ENCODE measurements at places on chromosomes 2 and 18. TPM values are rescaled to one million over a fixed set of nuclear protein-coding genes. Genes with fewer than 3 reads are reported as not detected.

GRCh38 chr18:48956356-48956755, 5.6 kb upstream of the SMAD7 start:
- peak overlapping the region; percentile 96 for H3K27ac ChIP-seq
- no peaks in the 10 kb centered on the region for H3K27me3 ChIP-seq
- DNase-seq: no peak
- no peaks in the 10 kb centered on the region for H3K36me3 ChIP-seq
- peaks cover 36% of the 10 kb centered on the region for H3K4me1 ChIP-seq
- H3K4me3 ChIP-seq: no peak overlapping the region

The SOX11 gene
- total RNA-seq: 2.8 TPM

DNA sequence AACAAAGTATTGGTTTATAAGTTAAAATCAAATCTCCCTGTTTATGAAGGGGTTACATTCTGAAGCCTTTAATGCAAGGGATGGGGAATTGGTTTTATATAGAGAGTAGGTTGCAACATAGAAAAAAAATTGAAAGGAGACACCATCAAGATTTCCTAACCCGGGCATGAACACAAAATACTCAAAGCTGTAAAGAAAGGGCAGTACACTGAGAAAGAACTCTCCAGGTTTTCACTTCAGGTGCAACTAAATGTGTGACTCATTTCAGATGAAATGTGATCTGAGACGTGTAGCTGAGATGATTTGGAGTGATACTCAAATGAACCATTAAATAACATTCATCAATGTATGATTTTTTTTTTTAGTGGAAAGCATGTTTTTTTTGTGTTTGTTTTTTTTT, 43.6 kb downstream of the SANBR start:
- no peak overlapping the region for H3K27ac ChIP-seq
- no peak for DNase-seq
- H3K27me3 ChIP-seq: no peaks in the 10 kb centered on the region
- H3K36me3 ChIP-seq: no peaks in the 10 kb centered on the region

DNA sequence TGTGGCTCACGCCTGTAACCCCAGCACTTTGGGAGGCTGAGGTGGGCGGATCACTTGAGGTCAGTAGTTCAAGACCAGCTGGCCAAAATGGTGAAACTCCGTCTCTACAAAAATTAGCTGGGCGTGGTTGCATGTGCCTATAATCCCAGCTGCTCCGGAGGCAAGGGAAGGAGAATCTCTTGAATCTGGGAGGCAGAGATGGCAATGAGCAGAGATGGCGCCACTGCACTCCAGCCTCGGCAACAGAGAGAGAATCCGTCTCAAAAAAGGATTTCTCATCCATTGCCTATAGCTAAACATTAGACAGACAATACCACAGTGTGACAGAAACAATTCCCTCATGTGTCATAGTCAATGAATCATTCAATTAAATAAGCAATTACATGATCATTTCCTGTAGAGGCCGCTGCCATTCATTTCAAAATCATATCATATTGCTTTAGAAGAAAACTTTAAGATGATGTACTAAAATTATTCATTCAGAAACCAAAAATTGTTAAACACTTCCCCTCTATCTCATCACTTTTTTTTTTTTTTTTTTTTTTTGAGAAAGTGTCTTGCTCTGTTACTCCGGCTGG, 69.5 kb upstream of the TGIF1 start:
- H3K36me3 ChIP-seq: no peaks in the 10 kb centered on the region
- H3K27ac ChIP-seq: no peak overlapping the region
- H3K4me3 ChIP-seq: no peak overlapping the region

The APOB gene
- 3.6 TPM for total RNA-seq

GRCh38 chr2:114034742-114035141, 144.9 kb downstream of the ACTR3 start:
- no peak overlapping the region for H3K27ac ChIP-seq
- no peak for DNase-seq
- H3K4me3 ChIP-seq: no peak overlapping the region
- H3K4me1 ChIP-seq: no peaks in the 10 kb centered on the region
- no peaks in the 10 kb centered on the region for H3K27me3 ChIP-seq
- H3K36me3 ChIP-seq: no peaks in the 10 kb centered on the region

DNA sequence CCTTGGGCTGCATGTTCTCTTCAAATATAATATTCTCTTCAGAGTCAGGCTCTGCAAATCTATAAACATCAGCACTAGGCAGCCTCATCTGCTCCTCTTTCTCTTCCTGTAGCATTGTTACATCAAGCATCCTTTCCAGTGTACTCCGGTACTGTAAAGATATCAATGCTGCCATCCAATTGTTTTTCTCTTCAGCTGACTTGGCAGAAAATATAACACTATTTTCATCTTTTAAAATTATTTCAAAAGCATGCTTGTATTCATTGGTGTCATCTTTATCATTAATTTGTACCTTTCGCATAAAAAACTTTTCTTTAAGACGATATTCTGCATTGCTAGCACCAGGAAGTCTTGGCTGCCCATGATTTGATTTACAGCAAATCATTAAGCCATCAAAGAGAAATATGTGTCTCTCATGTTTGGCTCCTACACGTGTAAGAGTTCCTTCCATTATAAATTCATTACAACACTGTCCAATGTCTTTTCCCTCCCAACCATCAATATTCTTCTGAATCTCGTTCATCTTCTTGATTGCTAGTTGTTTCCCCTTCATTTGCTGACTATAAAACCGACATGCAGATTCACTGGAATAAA, 98.1 kb downstream of the SOS1 start:
- no peaks in the 10 kb centered on the region for H3K27me3 ChIP-seq
- H3K4me3 ChIP-seq: no peak overlapping the region
- peaks cover 11% of the 10 kb centered on the region for H3K36me3 ChIP-seq
- H3K4me1 ChIP-seq: no peaks in the 10 kb centered on the region
- DNase-seq: no peak

DNA sequence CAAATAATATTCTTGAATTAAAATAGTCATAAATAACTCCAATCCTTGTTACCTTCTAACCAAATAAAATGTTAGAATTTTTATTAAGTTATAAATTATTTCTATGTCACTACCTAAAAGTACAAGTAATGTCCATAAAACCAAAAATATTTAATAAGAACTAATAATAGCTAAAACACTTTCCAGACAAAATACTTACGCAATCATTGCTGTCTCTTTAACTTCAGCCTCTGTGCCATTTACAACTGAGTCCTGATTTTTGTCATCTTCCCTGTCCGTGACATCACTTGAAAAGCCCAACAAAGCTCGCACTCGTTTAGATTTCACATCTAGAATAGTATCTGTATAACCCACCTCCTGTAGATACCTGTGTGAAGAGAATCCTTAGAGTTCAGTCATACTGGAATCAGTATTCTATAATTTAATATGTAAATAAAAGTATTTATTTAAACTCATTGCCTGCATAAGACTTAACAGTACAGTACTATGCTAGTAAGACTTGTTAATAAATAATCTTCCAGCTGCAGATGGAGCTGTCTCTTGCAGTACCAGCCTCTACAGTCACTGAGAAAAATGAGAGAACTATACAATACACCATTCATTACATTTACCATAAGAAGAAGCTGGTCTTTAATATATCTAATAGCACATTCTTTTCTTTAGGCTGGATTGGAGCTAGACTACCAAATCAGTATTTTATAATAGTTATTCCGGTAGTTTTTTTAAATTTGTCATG, 63.8 kb downstream of the STRN start:
- H3K27ac ChIP-seq: no peak overlapping the region
- H3K4me3 ChIP-seq: no peak overlapping the region
- H3K36me3 ChIP-seq: no peaks in the 10 kb centered on the region
- no peak for DNase-seq

DNA sequence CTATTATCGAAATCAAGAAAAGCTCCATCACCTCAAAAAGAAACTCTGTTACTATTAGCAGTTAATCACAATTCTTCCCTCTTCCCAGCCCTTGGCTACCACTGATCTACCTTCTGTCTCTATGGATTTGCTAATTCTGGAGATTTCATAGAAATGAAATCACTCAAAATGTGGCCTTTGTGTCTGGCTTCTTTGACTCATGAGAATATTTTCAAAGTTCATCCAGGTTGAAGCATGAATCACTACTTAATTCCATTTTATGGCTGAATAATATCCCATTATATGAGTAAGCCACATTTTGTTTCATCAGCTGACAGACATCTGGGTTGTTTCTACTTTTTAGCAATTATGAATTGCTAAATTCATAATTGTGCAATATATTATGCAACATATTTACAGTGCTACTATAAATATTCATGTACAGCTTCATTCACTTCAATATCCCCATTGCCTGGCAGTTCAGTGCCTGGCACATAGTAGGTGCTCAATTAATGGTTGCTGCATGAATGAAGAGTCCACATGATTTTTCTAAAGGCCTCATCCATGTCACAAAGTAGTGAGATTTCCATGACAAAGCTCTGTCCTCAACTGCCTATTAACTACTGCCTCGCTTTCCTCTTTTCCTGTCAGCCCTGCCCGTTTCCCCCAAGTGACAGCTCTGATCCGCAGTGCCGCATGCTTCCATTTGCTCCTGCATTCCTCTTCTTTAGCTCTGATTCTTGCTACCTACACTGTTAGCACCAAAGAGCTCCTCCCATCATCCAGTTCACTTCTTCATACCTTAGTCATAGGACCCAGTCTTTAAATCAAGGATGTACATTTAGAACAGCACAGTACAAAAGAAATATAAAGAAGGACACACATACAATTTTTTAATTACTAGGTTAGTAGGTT, 32.8 kb downstream of the CCDC93 start:
- peak overlapping the region; percentile 38 for H3K27ac ChIP-seq
- no peaks in the 10 kb centered on the region for H3K36me3 ChIP-seq
- DNase-seq: no peak

The ASTL gene
- total RNA-seq: not detected

The M1AP gene
- 0.16 TPM for total RNA-seq

The ESPNL gene
- total RNA-seq: 0.36 TPM

The OTOF gene
- not detected for total RNA-seq

DNA sequence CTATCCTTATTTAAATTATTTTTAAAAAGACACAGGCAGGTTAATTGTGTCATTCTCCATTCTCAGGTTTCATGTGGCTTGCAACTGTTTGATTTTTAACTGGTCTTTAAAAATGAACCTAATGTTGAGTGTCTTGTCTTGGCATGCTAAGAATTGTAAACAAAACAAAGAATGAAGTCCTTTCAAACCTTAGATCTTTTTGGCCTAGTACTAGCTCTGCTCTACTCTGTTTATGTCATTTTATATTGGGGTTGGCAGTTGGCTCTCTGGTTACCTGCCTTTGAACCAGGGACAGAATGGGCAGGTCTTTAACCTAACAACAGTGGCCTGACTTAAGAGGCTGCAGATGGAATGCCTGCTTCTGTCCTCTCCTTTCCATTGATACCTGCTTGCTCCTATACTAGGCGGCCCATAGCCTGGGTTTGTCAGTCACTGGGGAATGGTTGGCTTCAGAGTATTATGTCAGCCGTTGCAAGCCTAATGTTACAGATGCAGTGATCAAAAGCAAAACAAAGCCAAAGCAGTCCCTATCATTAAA, 85.5 kb downstream of the MTA3 start:
- H3K4me1 ChIP-seq: no peaks in the 10 kb centered on the region
- no peak overlapping the region for H3K27ac ChIP-seq
- no peak for DNase-seq
- peaks cover 5% of the 10 kb centered on the region for H3K36me3 ChIP-seq
- H3K4me3 ChIP-seq: no peak overlapping the region

DNA sequence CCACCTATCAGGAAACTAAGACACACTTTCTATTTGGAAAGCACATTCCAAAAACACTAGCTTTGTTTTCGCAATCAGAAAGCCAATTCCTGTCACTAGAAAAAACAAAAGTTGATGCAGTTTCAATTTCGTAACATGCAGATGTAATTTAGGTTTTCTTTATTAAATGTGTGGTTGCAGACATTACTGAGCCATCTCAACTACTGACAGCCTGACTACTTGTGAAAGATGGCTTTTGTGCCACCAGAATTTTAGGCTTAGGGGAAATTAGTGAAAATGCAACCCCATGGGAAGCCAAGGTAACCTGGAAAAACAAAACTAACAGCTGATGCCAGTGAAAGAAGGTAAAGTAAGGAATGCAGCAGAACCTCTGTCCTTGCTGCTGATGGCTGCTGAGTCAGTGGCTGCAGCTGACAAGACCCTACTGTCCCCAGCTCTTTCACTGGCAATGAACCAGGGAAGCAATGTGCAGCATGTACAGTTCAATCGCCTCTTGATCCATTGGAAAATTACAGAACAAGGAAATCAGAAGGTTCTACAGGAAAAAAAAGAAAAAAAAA, 34.9 kb downstream of the FEZ2 start:
- peaks cover 12% of the 10 kb centered on the region for H3K4me1 ChIP-seq
- no peak for DNase-seq
- no peak overlapping the region for H3K4me3 ChIP-seq
- H3K27me3 ChIP-seq: no peaks in the 10 kb centered on the region

- H3K36me3 ChIP-seq: no peaks in the 10 kb centered on the region
- H3K4me1 ChIP-seq: no peaks in the 10 kb centered on the region
- DNase-seq: no peak
- no peak overlapping the region for H3K4me3 ChIP-seq
Observed at GRCh38 chr18:77676910-77677309, 427.3 kb downstream of the GALR1 start.

GRCh38 chr18:44090453-44090852, 590.2 kb upstream of the SETBP1 start:
- H3K4me3 ChIP-seq: no peak overlapping the region
- H3K4me1 ChIP-seq: no peaks in the 10 kb centered on the region
- H3K36me3 ChIP-seq: no peaks in the 10 kb centered on the region
- H3K27me3 ChIP-seq: no peaks in the 10 kb centered on the region

DNA sequence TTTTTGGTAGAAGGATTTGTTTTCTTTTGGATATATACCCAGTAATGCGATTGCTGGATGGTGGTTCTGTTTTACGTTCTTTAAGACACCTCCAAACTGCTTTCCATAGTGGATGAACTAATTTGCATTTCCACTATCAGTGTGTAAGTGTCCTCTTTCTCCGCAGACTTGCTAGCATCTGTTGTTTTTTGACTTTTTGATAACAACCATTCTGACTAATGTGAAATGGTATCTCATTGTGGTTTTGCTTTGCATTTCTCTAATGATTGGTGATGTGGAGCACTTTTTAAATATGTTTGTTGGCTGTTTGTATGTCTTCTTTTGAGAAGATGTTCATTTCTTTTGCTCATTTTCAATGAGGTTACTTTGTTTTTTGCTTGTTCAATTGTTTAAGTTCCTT, 260.9 kb upstream of the CWC22 start:
- no peaks in the 10 kb centered on the region for H3K27me3 ChIP-seq
- no peak overlapping the region for H3K27ac ChIP-seq
- H3K4me1 ChIP-seq: no peaks in the 10 kb centered on the region
- DNase-seq: no peak
- no peaks in the 10 kb centered on the region for H3K36me3 ChIP-seq
- no peak overlapping the region for H3K4me3 ChIP-seq

GRCh38 chr2:46535360-46535759, 56.0 kb downstream of the TMEM247 start:
- H3K27ac ChIP-seq: no peak overlapping the region
- no peak overlapping the region for H3K4me3 ChIP-seq
- H3K27me3 ChIP-seq: no peaks in the 10 kb centered on the region
- no peaks in the 10 kb centered on the region for H3K4me1 ChIP-seq
- DNase-seq: no peak

DNA sequence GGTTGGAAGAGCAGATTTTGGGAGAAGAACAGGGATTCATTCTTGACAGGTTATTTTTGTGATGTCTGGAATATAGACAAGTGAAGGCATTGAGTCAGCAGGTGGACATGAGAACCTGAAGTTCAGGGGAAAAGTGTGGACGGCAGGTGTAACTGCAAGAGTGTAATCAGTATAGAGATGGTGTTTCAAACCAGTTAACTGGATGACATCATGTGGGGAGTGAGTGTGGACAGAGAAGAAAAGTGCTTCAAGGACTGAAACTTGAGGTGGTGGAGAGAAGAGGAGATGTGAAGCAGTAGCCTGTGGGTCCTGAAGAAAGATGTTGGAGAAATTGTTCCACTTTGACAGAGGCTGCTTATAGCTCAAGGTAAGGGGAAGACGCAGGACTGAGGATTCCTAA, 7.1 kb downstream of the IL1RL1 start:
- no peak for DNase-seq
- no peak overlapping the region for H3K27ac ChIP-seq
- H3K36me3 ChIP-seq: no peaks in the 10 kb centered on the region
